Activated CD4-positive, alpha-beta T cell treated with anti-CD3 and anti-CD28 coated beads, Interleukin-2, amount 50 U/mL, for 24 hours (primary cell): ENCODE measurements at places on chromosomes 2 and 18.

DNA sequence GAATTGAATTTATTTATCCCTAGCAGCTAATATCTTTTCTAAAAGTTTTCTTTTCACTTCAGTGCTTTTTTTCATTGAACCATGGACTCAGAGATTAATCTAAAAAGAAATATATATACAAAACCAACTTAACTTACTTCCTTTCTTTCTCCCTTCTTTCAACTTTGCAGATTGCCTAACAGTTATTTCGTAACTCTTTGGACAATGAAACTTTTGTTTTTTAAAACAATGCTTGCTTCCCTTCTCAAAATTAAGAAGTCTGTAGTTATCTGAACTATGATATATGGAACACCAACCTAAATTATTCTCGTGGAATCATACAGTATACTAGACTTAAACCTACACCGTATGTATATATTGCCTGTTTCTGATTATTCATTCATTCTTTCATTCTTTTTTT is 62.9 kb downstream of the MIB1 start:
- DNase-seq, result no peak

- no peak for DNase-seq
Measured at GRCh38 chr2:169659320-169659719, 34.9 kb downstream of the CFAP210 start.

GRCh38 chr2:147086715-147087114 is 758.1 kb upstream of the ACVR2A start:
- DNase-seq, result no peak

GRCh38 chr2:54680397-54681041 is 42.9 kb upstream of the EML6 start:
- DNase-seq, result peak; percentile 28

DNA sequence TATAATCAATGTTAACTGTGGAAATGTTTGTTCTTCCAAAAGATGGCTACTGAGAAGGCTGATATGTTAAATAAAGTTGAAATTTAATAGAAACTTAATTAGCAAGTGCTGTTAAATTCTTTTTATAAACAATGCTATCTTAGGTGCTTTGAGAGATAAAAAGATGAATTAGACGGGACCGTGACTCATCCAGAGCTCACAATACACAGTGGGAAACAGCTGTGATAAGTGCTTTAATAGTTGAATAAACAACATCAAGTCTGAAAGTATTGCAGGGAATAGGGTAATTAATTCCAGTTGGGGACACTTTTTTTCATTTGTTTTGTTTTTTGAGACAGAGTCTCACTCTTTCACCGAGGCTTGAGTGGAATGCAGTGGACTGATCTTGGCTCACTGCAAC is 85.5 kb upstream of the DTNA start:
- DNase-seq, result no peak

DNA sequence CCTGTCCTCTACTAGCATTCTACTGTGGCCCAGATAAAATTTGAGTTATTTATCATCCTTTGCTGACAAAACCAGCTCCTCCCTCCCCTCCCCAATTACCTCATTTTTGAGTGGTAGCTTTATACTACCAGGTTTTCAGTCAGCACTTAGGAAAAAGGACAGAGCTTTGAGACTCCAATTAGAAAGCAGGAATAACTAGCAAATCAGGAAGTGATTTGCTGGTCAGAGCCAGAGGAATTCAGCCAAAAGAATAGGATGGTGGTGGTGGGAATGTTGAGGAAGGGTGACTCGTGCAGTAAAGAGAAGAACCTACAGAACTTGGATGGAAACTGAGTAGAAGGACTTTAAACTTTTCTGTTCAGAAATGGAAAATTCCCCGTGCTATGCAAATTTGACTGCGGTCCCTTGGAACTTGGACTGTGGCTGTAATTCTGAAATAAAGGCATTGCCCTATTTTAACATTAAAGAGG is 3.7 kb downstream of the MYL12B start:
- no peak for DNase-seq

DNA sequence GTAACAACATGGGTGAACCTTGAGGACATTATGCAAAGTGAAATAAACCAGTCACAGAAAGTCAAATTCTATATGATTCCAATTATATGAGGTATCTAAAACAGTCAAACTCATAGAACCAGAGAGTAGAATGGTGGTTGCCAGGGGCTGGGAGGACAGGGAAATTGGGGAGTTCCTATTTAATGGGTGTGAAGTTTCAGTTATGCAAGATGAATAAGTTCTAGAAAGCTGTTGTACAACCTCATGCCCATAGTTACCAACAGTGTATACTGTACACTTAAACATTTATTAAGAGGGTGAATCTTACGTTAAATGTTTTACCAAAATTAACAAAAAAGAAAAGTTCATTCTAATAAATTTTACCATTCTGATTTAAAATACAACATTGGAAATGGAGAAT is 92.7 kb upstream of the WDSUB1 start:
- no peak for DNase-seq

DNA sequence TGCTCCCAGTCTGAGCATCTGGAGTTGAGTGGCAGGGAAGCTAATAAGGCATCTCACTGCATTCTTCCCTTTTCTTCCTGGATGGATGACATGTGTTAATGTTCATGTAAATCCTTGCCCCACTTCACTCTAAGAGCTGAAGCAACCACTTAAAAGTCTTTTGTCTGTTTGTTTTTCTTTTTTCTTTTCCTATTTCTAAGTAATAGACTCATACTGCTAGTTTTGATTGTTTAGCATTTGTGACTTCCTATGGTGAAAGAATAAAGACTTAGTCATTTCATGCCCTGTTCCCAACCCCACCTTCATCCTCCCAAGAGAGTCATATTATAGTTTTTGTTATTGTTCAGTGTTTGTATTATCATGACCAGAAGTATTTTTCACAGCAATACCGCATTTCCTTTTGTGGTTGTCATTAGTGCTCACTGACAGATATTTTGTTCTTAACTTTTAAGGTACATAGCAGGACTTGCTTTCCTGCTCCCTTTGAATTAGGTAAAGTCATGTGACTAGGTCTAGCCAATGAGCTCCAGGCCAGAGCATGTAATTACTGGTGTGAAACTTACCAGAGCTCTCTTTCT is 18.1 kb upstream of the SPP2 start:
- DNase-seq, result no peak

DNA sequence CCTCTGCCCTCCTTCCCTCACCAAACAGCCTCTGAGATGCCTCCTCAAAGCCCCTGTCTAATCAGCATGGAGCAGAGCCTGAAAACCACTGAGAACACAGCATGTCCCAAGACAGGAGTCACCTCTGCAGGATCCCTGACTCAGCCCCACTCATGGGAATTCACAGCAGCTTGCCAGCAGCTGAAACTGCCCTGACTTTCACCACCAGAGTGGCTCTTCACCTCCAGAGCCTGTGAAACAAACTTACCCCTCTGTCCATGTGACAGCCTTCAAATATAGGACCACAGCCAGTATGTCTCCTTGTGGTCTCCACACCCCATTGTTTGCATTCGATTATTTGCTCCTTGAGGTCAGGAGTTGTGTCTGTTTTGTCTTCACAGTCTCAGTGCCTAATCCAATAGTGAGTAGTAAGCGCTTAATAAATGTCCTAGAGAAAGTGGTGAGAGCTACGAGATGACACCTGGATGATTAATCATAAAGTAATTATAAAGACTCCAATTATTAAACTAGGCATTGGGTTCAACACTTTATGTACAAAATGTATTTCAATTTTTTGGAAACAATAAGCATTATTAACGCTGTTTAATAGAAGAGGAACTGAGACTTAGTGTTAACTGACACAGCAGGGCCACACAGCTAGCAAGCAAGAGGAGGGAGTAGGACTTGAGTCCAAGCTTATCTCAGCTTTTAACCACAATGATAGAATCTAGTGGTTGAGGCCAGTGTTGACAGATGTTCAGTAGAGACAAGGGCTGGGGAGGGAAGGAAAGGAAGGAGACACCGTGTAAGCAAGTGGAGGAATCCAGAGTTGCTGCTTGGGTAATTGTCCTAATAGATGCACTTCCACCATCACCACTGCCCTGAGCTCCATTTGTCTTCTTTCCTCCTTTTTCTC is 358.7 kb upstream of the TNP1 start:
- DNase-seq, result no peak

GRCh38 chr2:217289177-217289906 is 429.5 kb upstream of the TNP1 start:
- DNase-seq, result no peak

GRCh38 chr2:72198532-72199241 is 51.0 kb upstream of the CYP26B1 start:
- no peak for DNase-seq

- DNase-seq, result peak; percentile 30
Measured at GRCh38 chr2:158753641-158754611, 41.2 kb upstream of the DAPL1 start.

- DNase-seq, result no peak
Measured at GRCh38 chr2:9914384-9915065, 37.0 kb upstream of the GRHL1 start.

DNA sequence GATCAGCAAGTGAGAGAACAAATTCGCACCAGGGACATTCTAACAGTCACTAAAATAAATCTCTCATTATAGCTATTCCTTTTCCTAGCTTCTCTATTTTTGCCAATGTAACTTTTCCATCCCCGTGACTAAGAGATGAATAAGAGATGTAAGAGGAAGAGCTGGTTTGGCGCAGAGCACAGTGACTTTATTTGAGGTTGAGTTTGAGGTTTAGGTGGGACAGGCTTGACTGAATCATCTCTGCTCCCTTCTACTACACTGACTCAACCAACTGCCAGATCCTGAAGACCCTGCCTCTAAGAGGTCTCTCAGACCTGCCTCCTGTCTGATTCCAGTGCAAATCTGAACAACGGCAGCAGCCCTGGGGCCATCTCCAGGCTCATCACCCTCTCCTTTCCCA is 28.0 kb downstream of the RFX8 start:
- peak; percentile 5 for DNase-seq

GRCh38 chr18:36702401-36703013 is 126.3 kb downstream of the TPGS2 start:
- no peak for DNase-seq

GRCh38 chr2:62774555-62775366 is 69.2 kb downstream of the EHBP1 start:
- no peak for DNase-seq

- DNase-seq, result no peak
Measured at GRCh38 chr18:45298986-45299385, 316.3 kb upstream of the SLC14A2 start.

GRCh38 chr2:152369176-152369860 is 34.3 kb downstream of the FMNL2 start:
- no peak for DNase-seq

DNA sequence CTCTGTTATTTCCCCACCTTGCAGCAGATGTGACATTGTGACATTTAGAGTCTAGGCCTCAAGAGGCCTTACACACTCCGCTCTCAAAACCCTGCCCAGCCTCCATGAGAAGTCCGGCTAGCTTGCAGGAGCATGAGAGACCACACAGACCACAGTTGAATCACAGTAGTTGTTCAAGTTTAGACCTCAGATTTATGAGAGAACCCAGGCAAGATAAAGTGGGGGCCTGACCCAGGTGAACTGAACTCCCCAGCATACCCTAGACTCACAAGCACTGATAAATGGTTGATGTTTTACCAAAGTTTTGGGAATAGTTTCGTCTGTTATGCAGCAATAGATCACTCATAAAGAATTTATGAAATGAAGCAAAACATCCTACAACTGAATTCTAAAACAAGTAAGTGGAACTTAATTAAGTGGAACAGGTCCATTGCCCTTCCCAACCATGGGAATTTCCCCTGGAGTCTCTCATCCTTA is 4.7 kb upstream of the STAT1 start:
- no peak for DNase-seq

DNA sequence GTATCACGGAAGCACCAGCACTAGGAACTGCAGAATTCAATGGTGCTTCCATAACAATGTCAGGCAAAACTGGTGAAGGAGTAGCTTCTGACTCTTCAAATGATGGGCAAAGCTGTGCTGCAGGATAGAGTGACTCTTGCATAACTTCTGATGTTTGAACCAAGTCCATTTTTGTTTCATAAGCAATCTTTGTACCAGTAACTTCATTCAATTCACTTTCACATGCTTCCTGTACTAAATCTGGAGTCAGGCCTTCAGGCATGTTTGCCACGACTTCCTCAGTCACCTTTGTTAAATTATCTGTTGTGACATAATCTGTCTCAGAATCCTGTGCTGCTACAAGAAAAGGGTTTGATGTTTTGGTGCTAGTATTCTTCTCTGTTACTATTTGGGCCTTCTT is 24.0 kb downstream of the RTN4 start:
- no peak for DNase-seq

DNA sequence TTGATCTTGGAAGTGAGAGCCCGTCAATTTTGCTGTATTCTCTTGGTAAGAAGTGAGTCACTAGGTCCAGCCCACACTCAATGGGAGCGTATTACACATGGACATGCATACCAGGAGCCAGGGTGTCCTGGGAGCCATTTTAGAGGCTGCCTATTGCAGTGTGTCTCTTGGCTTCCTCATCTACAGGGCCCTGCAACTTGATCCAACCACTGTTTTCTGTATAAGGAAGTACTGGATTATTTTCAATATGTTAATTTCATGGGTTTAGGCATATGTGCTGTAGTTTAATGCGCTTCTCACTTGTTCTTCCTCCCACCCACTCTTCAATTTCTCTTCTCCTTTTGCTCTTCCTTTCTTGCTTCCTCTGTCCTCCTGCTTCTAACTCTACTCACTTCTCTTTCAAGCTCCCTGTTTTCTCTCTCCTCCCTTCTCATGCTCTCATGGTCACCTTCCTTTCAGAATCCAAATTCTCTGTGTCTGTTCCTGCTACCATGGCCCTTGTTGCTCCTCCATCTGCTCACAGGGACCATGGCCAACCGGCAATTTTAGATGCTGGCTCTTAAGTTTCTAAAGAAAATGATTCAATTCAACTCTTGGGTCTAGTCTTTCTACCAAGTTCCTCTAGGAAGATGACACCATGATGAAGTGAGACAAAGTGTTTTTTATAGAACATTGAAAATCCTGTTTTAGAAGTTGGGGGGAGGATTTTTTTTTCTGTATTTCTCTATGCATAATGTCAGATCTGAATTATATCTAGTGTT is 152.0 kb upstream of the ZEB2 start:
- no peak for DNase-seq

- DNase-seq, result peak; percentile 24
Measured at GRCh38 chr2:3242747-3243369, 134.8 kb downstream of the EIPR1 start.
